ENCODE measurements at places on chromosomes 11 and 22. TPM values are rescaled to one million over a fixed set of nuclear protein-coding genes. Genes with fewer than 3 reads are reported as not detected.

The H19 gene
- 809 TPM for polyA plus RNA-seq

The SCO2 gene
- polyA plus RNA-seq = 0.65 TPM

The PRRG4 gene
- 1.3 TPM for polyA plus RNA-seq

The CHEK1 gene
- polyA plus RNA-seq = 0.40 TPM

The OR52N4 gene
- not detected for polyA plus RNA-seq

The FAM111B gene
- 0.05 TPM for polyA plus RNA-seq

The OR6T1 gene
- not detected for polyA plus RNA-seq

The CHKA gene
- 63.1 TPM for polyA plus RNA-seq

DNA sequence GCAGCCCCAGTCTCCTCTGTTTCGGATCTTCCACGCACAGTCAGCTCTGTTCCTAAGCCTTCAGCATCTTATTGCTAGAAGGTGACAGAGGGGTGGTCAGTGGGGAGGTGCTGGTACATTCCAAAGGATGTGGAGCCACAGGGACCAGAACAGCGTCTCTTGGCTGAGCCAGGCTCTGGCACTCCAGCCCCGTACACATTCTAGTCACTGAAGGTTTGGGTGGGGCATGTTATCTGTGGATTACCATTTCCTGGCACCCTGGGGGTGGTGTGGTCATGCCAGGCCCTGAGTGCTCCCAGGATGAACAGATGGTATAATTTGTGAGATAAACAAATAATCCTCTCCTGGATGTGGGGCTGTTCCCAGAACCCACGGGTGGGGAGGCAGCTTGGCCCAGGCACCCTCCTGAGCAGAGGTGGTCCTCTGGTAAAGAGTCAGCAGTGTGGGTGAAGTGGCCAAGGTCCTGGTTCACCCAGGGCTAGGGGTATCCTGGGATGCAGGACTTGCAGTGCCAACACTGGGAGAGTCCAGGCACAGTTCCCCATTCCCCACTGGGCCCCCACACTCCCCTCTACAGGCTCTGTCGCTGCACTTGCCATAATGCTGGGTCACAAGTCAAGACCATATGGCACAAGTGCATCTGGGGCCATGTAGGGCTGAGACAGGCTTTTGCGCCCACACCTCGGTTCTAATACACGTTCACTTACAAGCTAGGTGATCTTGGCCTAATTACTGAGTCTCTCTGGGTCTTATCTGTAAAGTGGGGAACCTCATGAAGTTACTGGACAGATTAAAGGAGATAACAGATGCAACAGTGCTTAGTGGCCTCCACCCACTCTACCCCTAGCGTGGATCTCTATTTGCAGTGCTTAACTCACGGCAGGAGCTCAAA lies 33.0 kb downstream of the DKK3 start:
- no peaks in the 10 kb centered on the region for H3K36me3 ChIP-seq
- H3K4me1 ChIP-seq = no peaks in the 10 kb centered on the region
- H3K4me3 ChIP-seq = no peak overlapping the region
- H3K27me3 ChIP-seq = no peaks in the 10 kb centered on the region
- no peak for DNase-seq
- no peak overlapping the region for H3K27ac ChIP-seq

DNA sequence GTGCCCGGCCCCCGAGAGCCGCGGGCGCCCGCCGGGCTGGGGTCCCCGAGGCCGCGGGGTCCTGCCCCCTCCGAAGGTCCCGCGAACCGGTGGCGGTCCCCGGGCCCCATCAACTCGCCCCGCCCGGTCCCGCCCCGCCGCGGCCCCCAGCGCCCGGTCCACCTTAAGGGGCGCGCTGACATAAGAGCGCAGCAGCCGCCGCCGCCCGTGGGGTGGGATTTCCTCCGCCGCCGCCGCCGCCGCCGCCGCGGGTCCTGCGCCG lies at the start of gene ZDHHC8:
Gene ZDHHC8 (plus strand): TSS at position 208 of the 262 bp plus-strand sequence. CDS start 144 bp downstream, outside the sequence.
- peaks cover 6% of the 10 kb centered on the region for H3K36me3 ChIP-seq
- no peaks in the 10 kb centered on the region for H3K27me3 ChIP-seq
- peak within 1 kb of the TSS; percentile 90 for H3K27ac ChIP-seq
- DNase-seq = no peak
- peaks cover 6% of the 10 kb centered on the region for H3K4me1 ChIP-seq
- H3K4me3 ChIP-seq = peak within 1 kb of the TSS; percentile 99

GRCh38 chr11:35735903-35736302 lies 73.3 kb downstream of the TRIM44 start:
- no peaks in the 10 kb centered on the region for H3K27me3 ChIP-seq
- peak; percentile 78 for DNase-seq
- no peaks in the 10 kb centered on the region for H3K36me3 ChIP-seq

DNA sequence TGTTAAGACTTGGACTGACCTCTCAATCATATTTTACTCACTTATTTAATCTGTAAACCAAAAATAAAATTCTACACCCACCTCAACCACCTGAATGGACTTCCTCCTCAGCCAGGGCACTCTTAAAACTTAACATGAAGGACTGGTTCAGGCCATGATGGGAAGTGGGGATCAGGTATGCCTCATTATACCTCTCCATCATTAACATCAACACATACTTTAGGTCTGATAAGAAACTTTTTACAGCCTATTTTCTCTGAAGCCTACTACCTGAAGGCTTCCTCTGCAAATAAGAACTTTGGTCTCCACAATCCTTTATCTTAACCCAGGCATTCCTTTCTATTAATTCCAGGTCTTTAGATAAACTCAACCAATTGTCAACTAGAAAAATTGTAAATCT lies 390.0 kb downstream of the AASDHPPT start:
- DNase-seq = no peak
- H3K4me3 ChIP-seq = no peak overlapping the region
- no peaks in the 10 kb centered on the region for H3K27me3 ChIP-seq

GRCh38 chr22:45240810-45241631 lies at the start of gene KIAA0930:
Gene KIAA0930 (minus strand): TSS chr22:45240894. CDS start chr22:45240703, 191 bp downstream.
- H3K4me3 ChIP-seq = peak within 1 kb of the TSS; percentile 55
- H3K27ac ChIP-seq = no peak within 1 kb of the TSS
- no peaks in the 10 kb centered on the region for H3K27me3 ChIP-seq
- H3K4me1 ChIP-seq = peaks cover 17% of the 10 kb centered on the region
- H3K36me3 ChIP-seq = no peaks in the 10 kb centered on the region

- no peaks in the 10 kb centered on the region for H3K4me1 ChIP-seq
- DNase-seq = no peak
- no peak overlapping the region for H3K4me3 ChIP-seq
- no peak overlapping the region for H3K27ac ChIP-seq
- H3K27me3 ChIP-seq = no peaks in the 10 kb centered on the region
- H3K36me3 ChIP-seq = no peaks in the 10 kb centered on the region
Measured at GRCh38 chr11:24594401-24594800, 97.5 kb downstream of the LUZP2 start.

DNA sequence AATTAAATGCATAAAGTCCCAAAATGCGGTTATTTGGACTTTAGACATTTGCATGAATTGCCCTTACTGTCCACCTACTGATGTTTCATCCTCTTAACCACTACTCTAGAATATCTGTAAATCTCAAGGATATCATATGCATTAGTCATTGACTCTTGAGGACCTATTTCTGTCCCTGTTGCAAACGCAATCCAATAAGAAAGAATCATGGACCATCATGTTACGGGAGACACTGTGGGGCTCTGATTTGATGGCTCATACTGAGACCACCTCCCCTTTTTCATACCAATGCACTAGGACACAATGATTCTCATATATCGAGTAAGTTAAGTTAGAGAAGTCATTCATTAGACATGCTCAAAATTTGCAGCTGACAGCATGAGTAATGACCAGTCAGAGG lies 14.4 kb downstream of the POU2AF2 start:
- no peak overlapping the region for H3K4me3 ChIP-seq
- DNase-seq = no peak
- no peaks in the 10 kb centered on the region for H3K27me3 ChIP-seq
- no peaks in the 10 kb centered on the region for H3K36me3 ChIP-seq
- H3K27ac ChIP-seq = no peak overlapping the region
- H3K4me1 ChIP-seq = no peaks in the 10 kb centered on the region

DNA sequence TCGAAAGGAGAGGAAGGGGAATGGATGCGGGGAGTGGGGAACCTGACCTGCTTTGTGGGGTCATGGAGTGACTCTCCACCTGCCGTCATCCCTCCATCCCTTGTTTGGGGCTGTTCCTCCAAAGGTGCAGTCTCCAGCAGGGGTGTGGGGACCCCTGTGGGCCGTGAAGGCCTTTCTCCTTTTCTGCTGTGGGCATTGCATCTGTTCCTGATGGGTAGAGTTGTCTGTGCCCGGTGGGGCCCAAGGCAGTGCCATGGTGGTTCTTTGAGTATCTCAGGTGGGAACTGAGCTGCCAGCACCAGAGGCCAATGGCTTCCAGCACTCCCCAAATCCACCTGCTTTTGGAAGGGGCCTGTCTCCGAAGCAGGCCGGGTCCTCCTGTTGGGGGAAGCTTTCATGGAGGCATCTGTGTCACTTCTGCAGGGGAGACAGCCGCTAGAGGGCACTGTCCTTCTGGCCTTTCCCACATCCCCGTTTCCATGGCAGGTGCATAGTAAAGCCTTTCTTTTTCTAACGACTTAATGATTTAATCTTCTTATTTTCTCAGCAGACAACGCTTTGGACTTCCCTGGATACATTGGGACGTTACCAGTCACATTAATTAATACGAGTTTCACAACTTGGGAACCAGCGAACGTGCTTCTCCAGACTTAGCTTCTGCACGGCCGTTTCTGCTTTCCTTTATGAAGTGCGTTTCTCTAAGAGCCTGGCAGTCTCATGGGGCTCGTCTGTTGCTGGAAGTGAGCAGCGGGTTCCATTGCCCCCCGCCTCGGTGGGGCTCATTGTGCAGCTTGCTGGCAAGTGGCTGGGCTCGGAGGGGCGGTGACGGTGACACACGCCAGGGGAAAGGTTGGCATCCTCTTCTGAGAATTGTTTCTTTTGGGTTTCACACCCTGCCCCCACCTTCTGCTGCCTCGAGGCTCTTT lies 57.1 kb downstream of the PARVB start:
- no peaks in the 10 kb centered on the region for H3K4me1 ChIP-seq
- DNase-seq = peak; percentile 37
- H3K36me3 ChIP-seq = no peaks in the 10 kb centered on the region
- H3K4me3 ChIP-seq = no peak overlapping the region

GRCh38 chr11:19244621-19245020 lies 3.9 kb upstream of the E2F8 start:
- no peak for DNase-seq
- H3K36me3 ChIP-seq = no peaks in the 10 kb centered on the region
- no peak overlapping the region for H3K27ac ChIP-seq
- H3K4me1 ChIP-seq = no peaks in the 10 kb centered on the region
- H3K4me3 ChIP-seq = no peak overlapping the region

- no peaks in the 10 kb centered on the region for H3K36me3 ChIP-seq
- H3K4me3 ChIP-seq = no peak overlapping the region
- no peak overlapping the region for H3K27ac ChIP-seq
- H3K4me1 ChIP-seq = no peaks in the 10 kb centered on the region
- no peaks in the 10 kb centered on the region for H3K27me3 ChIP-seq
- no peak for DNase-seq
Measured at GRCh38 chr11:95576146-95576845, 213.3 kb downstream of the FAM76B start.

DNA sequence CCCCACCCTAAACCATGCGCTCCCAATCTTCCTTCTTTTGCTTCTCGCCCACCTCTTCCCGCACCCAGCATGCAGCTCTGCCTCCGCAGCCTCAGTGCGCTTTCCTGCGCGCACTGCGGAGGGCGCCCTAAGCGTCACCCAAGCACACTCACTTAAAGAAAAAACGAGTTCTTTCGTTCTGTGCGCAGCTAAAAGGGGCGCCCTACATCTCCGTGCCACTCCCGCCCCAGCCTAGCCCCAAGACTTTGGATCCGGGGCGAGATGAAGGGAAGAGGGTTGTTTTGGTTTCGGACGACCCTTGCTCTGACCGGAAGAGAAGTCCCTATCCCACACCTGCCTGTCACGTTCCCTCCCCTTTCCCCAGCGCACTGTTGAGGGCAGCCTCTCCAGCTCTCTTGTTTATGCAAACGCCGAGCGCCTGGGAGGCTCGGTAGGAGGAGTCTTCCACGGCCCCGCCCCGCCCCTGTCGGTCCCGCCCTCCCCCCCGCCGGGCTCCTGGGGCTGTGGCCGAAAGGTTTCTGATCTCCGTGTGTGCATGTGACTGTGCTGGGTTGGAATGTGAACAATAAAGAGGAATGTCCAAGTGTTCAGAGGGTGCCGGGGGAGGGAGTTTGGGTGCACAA lies 5.3 kb downstream of the VSIG2 start:
- no peaks in the 10 kb centered on the region for H3K27me3 ChIP-seq
- H3K4me3 ChIP-seq = peak overlapping the region; percentile 31
- H3K27ac ChIP-seq = peak overlapping the region; percentile 82
- no peaks in the 10 kb centered on the region for H3K4me1 ChIP-seq
- H3K36me3 ChIP-seq = no peaks in the 10 kb centered on the region

DNA sequence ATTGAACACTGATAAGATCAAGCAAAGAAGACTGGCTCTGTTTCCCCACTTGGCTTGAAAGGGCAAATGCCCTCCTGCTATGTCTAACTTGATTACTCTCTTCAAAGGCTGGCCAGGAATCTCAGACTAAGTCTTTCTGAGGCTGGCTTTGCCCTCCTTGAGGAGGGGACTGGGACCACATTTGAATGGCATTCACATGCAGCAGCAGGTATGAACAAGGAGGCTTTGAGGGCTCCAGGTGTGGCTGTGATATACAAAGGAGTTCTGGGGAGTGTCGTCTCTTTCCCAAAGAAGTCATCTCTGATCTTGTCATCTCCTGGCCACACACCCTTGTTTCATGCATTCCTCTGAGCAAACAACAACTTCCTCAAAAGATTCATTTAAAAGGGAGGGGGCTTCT lies 130.8 kb downstream of the ARL14EP start:
- no peak overlapping the region for H3K27ac ChIP-seq
- no peaks in the 10 kb centered on the region for H3K4me1 ChIP-seq
- DNase-seq = no peak
- no peak overlapping the region for H3K4me3 ChIP-seq
- H3K27me3 ChIP-seq = no peaks in the 10 kb centered on the region

GRCh38 chr11:128783513-128783912 lies 83.6 kb downstream of the KCNJ1 start:
- no peak overlapping the region for H3K27ac ChIP-seq
- DNase-seq = no peak
- H3K4me3 ChIP-seq = no peak overlapping the region
- no peaks in the 10 kb centered on the region for H3K4me1 ChIP-seq

DNA sequence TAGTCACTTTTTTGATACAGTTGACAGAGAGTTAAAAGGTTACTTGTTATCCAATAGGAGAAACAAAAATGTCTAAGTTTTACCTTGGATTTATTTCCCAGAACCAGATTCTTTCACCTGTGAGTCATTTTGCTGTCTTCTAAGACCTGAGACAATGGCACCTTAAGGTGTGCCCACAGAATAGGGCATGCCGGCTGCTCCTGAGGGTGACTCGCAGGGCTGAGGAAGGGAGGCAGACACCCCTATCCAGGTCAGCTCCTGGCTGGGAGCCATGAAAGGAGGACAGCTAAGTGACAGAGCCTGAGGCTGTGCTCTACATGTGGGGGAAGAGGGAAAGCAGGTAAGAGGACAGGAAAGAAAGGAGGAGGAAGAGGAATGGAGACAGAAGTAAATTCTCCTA lies 67.8 kb downstream of the RASSF10 start:
- H3K27me3 ChIP-seq = no peaks in the 10 kb centered on the region
- no peak for DNase-seq
- H3K4me3 ChIP-seq = no peak overlapping the region
- no peaks in the 10 kb centered on the region for H3K4me1 ChIP-seq
- no peaks in the 10 kb centered on the region for H3K36me3 ChIP-seq

All from pancreas (tissue), 10 donors.